Activated CD8-positive, alpha-beta memory T cell treated with anti-CD3 and anti-CD28 coated beads, Interleukin-2, amount 50 U/mL, for 48 hours (primary cell): ENCODE measurements at places on chromosomes 16 and 17.

DNA sequence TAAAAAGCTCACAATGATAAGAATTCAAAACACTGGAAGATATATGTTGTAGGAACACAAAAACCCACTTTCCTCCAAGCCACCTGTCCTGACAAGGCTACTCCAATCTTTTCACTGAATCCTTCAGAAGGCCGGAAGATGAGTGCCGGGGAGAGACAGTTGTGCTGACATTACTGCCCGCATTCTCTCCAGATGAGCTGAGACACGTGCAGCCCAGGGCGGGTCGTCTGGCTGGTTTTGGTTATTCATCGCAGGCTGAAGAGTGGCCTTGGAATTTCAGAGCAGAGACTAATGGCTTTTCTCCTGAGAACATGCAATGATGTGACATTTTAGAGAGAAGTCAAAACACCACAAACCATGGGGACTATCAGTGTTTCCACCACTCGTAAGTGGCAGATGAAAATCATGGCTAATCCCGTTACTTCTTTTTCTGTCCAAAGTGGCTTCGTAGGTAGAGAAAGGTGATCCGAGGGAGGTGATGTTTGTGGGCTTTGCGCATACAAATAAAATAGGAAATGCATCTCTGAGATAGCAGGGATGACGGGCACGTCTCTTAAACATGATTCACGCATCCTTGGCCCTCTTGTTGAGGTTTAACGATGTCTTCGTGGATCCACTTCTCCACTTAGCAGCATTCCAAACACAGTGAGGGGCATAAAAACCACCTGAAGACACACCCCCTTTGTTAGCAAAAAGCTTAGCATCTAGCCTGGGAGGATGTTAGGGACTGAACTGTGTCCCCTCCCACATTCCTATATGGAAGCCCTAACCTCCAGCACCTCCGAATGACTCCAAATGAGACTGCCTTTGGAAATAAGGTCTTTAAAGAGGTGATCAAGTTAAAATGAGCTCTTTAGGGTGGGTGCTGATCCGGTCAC, 134.0 kb downstream of the IRX3 start:
- no peak for DNase-seq

DNA sequence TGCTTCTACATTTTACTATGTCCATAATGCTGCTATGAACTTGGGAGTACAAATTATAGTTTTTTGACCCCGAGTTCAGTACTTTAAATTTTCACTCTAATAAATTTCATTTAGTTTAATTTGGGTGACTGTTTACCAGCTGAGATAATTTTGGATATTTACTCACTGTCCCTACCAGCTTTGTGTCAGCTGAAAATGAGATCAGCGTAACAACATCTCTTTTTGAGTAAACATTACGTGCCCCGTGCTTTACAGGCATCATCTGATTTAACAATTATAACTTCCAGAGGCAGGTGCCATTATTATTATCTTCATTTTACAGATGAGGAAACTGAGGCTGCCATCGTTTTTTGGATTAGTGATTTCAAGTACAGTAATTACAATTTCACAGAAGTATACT, 15.0 kb downstream of the GFOD2 start:
- DNase-seq: no peak

- DNase-seq: no peak
These were observed 264.0 kb downstream of the ENGASE start for GRCh38 chr17:79338604-79339003.

- no peak for DNase-seq
These were observed 67.9 kb downstream of the ZZEF1 start for GRCh38 chr17:4074831-4075495.

DNA sequence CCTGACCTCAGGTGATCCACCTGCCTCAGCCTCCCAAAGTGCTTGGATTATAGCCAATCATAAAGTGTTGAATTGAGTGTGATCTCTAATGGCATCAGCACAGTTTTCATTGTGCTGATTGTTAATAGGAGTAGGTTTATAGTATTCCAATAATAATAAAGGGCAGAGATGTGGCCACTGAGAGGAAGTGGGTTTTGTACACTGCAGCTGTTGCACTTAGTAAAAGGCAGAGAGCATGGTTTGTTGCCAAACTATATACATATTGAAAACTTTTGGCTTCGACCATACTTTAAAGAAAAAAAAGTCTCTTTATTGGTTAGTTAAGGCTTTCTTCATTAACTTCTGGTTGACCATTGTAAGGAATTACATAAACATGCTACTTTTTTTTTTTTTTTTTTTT, 185.9 kb downstream of the CDK5R1 start:
- DNase-seq: no peak
